H9 (cell line): ENCODE measurements at places on chromosomes 2 and 18.

DNA sequence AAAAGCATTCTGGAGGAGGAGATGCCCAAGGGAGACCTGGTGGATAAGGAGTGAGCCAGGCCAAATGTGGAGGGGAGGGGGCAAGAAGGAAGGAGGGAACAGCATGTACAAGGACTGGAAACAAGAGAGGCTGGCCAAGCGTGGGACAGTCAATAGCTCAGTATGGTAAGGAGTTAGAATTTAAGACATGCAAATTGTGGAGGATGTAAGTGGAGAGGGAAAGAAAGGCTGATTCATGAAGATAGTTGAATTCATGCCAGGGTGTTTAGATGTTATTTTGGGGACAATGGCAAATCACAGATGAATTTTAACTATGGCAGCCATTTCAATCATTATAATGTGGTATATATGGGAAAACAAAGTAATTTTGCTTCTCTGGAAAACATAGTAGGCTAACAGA lies 462.3 kb downstream of the MEIS1 start:
- H3K36me3 ChIP-seq: no peaks in the 10 kb centered on the region
- H3K4me1 ChIP-seq: no peaks in the 10 kb centered on the region
- DNase-seq: no peak
- H3K4me3 ChIP-seq: no peak overlapping the region
- H3K27ac ChIP-seq: no peak overlapping the region

GRCh38 chr2:171315781-171316180 lies 118.0 kb downstream of the METTL8 start:
- no peak for DNase-seq
- H3K4me3 ChIP-seq: peak overlapping the region; percentile 28; the same call in 1 of the 3 replicates
- H3K27me3 ChIP-seq: no peaks in the 10 kb centered on the region
- peaks cover 19% of the 10 kb centered on the region for H3K4me1 ChIP-seq

DNA sequence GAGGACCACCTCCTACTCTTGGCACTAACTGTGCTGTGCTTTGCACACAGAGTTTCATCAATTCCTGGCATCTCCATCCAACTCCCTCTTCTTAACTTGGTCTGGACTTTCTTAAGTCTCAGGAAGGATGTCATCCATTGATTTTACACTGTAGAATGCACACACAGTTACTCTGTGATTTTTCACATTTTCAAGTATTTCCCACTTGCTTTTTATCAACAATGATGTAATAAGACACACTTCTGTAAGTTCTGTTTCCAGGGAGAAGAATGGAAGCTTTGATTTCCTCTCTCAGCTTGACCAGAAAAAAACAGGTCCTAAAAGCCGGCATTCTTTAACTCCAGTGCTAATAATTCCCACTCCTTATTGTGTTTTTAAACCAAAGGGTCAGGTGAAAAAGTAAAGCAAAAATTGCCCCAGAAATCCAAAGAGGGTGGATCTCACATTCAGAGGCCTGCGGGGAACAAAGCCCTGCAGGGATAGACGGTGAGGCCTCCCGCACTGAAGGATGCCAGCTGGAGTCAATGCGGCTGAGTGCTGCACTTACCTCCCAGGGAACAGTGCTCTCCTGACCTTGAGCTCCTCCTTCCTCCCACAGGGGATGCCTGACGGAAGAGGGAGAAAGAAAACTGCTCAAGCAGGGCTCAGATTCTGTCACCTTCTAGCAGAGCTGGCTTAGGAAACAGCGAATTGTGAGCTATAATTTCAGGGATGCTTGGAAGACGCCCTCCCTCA lies 83.1 kb downstream of the PDCL3 start:
- no peak overlapping the region for H3K27ac ChIP-seq
- peaks cover 6% of the 10 kb centered on the region for H3K36me3 ChIP-seq
- DNase-seq: no peak
- H3K27me3 ChIP-seq: no peaks in the 10 kb centered on the region
- H3K4me3 ChIP-seq: no peak overlapping the region

DNA sequence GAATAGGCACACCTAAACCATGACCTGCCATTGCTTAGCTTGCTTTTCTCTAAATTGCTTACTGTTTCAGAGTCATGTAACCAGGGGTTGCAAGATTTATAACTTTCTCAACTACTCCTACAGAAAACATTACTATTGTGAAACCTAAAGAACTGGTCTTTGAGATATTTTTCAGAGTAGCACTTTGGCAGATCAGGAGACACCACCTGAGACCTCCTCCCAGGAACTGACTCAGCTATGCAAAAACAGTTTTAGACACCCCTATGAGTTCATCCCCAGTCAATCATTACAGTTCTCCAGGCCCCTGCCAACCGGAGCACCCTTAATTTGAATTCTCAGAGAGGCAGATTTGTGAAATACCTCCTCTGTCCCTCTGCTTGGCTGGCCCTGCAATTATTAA lies 80.3 kb downstream of the MBOAT2 start:
- no peak overlapping the region for H3K4me3 ChIP-seq
- H3K4me1 ChIP-seq: no peaks in the 10 kb centered on the region
- DNase-seq: no peak

DNA sequence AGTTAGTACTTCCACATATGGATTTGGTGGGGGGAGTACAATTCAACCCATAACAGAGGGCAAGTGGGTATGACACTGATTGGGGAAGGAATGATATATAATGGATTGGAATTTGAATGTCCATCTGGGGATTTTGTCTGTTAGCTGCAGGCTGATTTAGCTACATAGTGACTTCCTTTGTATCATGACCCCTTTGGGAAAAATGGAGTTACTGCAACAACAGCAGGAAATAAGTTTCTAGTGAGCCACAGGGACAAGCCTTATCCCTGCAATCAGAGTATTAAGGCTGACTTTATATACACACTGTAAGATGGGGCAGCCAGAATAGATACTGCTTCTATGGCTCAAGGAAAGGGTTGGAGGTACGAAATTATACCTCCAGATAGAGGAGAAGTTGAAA lies 404.4 kb upstream of the MEIS1 start:
- H3K4me3 ChIP-seq: no peak overlapping the region
- no peak overlapping the region for H3K27ac ChIP-seq
- no peaks in the 10 kb centered on the region for H3K4me1 ChIP-seq
- no peaks in the 10 kb centered on the region for H3K36me3 ChIP-seq
- H3K27me3 ChIP-seq: no peaks in the 10 kb centered on the region

DNA sequence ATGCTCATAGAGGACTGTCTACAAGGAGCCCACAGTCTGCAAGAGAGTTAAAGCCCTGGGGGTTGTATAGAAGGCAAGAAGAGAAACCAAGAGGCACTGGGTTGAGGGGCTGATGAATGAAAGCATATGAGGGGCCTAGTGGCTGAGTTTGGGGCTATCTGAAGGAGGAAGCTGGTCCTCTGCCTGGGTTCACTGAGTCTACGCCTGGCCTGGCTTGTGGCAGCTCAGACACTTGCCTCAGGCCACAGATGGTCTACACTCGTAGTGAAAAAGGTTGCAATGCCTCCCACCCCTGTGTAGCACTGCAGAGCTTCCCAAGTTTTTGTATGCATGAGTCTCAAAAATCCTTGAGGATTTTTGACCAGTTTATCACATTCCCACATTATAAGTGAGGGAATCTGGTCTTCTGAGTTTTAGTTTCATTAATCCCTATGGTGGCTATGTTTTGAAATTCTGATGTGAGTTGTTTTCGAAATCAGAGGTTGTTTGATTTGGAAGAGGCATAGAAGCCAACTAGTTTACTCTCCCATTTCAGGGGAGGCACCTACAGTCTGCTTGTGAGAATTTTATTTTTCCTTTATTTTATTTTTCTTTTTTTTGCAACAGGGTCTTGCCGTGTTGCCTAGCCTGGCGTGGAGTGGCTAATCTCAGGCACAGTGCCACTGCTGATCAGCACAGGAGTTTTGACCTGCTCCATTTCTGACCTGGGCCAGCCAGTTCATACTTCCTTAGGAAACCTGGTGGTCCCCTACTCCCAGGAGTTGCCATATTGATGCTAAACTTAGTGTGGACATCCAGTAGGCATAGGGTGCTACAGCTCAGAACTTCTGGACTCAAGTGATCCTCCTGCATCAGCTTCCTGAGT lies 10.0 kb downstream of the MYCN start:
- no peaks in the 10 kb centered on the region; the same call in 1 of the 2 replicates for H3K4me1 ChIP-seq
- H3K27ac ChIP-seq: no peak overlapping the region
- no peaks in the 10 kb centered on the region for H3K27me3 ChIP-seq
- peaks cover 33% of the 10 kb centered on the region for H3K36me3 ChIP-seq
- H3K4me3 ChIP-seq: no peak overlapping the region

- peaks cover 5% of the 10 kb centered on the region; the same call in 1 of the 2 replicates for H3K36me3 ChIP-seq
- no peak overlapping the region for H3K27ac ChIP-seq
- no peak overlapping the region for H3K4me3 ChIP-seq
- no peaks in the 10 kb centered on the region; the same call in 1 of the 2 replicates for H3K27me3 ChIP-seq
- no peaks in the 10 kb centered on the region for H3K4me1 ChIP-seq
These were observed 7.2 kb upstream of the NEURL3 start for GRCh38 chr2:96512341-96512740.

DNA sequence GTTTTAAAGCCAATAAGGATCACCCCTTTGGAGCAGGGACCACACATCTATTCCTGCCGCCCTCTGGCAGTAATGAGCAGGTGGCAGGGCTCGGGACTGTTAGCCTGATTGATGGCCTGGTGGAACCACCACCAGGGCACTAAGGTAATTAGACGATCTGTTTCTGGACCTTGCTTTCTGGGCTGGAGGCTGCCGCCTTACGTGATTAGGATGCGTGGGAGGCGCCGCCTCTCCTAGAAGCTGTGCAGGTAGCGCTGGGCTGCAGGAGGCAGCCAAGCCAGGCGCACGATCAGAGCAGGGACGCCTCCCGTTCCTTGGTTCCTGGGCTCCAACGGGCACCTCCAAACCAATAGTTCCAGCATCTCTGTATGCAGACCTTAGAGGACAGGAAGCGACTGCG lies 242.6 kb upstream of the RAB12 start:
- H3K36me3 ChIP-seq: no peaks in the 10 kb centered on the region
- no peak overlapping the region for H3K27ac ChIP-seq
- no peaks in the 10 kb centered on the region for H3K27me3 ChIP-seq
- peak overlapping the region; percentile 53; the same call in 2 of the 3 replicates for H3K4me3 ChIP-seq
- no peaks in the 10 kb centered on the region for H3K4me1 ChIP-seq
